DMS153 (cell line): ENCODE measurements at places on chromosomes 2 and 18.

GRCh38 chr18:31648966-31649429 is 35.4 kb downstream of the B4GALT6 start:
- no peak for DNase-seq

DNA sequence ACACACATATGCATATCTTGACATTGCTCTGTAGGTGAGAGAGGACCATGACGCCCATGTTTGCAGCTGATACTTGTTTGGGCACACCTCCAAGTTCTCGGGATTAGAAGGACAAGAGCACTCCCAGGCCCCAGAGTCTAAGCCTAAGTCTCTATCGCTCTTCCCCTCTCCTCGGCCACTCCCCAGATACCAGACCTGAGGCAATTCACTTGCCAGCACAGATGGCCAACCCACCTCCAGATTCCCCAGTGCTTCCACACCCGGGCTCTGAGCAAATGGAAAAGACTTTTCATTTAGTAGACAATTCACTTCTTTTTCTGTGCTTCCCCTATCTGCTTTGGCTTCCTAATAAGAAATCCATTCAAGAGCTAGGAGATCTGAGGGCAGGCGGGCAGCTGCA is 32.9 kb downstream of the EHD3 start:
- no peak for DNase-seq

DNA sequence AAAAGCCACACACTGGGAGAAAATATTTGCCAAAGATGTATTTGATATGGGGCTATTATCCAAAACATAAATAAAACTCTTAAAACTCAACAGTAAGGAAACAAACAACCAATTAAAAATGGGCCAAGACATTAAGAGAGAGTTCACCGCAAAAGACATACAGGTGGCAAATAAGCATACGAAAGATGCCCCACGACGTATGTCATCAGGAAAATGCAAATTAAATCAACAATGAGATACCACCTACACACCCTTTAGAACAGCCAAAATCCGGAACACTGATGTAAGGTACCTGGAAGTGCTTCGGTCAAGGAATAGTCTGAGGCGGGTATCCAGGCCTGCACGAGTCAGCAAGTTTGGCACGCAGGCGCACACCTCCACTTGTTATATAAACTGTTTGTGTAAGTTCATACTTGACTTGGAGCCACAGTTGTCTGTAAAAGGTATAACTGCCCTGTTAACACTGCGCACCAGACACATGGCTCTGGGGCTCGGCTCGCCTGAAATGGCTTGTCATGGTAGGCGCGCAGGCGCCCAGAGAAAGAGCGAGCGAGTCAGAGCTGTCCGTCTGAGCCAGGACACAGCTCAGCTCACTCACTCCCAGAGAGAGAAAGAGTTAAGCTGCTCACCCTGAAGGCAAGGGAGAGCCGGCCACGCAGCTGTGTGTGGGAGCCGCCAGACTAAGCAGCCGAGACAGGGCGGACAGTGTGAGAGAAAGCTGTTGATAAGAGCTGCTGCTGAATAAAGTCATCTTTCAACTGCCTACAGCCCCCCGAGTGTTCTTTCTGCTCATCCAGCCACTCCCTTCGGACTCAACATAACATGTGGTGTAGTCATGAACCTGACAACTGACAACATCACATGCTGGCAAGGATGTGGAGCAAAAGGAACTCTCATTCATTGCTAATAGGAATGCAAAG is 87.3 kb downstream of the HNRNPLL start:
- DNase-seq: no peak

DNA sequence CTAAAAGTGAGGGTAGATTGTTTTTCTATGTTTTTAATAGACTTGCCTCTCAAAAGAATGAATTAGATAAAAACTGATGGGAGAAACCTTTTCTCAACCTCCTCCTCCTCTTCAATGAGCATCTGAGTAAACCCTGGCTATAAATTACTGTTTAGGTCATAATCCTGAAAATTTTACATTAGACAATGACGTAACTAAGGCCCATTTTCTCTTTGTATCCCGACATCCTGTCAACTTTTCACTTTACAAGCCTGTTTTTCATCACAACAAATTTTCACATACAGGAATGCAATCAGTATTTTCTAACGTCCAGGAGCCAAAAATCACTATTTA is 1.3 kb downstream of the SPIRE1 start:
- DNase-seq: no peak

- DNase-seq: no peak
These were observed 51.9 kb downstream of the TET3 start for GRCh38 chr2:74036450-74037195.

- no peak for DNase-seq
These were observed 215.2 kb downstream of the TGIF1 start for GRCh38 chr18:3665204-3665603.

- DNase-seq: no peak
These were observed 168.7 kb upstream of the NCK2 start for GRCh38 chr2:105576050-105576439.

DNA sequence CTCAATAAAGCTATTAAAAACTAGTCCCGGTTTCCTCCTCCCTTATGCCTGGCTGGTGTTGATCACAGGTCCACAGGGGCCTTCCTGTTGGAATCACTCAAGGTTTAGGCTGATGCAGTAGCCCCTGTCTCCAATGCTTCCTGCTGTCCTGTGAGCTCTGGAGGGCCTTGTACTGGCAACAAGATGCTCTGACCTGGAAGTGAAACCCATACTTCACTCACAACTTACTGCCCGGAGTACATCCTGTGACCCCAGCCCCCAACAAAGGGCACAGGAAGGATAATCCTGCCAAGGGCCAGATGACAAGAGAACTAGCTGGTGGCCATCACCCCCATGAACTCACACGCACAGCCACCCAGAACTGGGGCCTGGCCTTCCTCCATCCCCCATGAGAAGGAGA is 50.3 kb downstream of the ZBTB7C start:
- DNase-seq: no peak

DNA sequence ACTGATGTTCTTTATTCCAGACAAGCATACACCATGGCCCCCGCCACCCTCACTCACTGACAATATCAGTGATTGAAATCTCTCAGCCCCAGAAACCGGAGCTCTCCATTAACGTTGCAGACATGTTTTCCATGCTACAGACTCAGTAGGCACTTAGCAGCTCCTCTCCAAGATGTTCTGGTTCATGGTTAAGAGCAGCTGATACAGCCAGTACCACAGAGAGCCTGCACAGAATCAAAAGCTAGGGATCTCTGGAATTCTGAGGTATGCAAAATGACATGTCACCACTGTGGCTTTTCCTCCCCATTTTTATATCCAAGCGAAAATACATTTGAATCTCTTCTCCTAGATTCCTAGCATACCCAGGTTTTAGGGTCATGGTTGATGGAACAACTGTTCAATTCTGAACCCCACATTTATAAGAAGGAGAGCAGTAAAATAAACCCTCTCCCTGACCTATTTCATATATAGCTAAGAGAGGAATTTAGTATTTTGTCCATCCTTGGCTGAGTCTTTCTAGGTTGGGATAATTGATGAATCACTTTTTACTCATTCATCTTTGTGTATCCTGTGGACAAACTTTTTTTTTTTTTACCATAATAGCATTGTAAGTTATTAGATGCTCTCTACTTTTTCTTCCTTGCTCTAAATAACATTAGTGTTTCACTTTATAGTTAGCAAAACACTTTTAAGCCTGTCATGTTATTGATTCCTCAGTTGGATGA is 488.4 kb upstream of the PIK3C3 start:
- DNase-seq: no peak

DNA sequence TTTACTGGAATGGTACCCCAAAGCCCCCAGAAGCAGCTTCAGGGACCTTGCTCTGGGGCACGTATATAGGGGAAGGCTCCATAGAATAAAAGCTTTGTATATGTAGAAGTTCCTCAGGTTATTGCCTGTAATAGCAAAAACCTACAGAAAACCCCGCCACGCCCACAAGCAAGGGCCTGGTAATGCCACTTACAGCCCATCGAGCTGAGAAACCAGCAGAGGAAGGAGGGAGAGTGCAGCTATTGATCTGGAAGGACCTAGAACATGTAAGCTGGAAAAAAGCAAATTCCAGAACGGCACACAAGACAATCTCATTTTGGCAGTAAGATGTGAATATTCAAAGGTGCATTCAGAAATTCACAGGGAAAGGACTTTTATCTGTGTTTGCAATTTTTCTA is 15.8 kb downstream of the HS1BP3 start:
- no peak for DNase-seq

DNA sequence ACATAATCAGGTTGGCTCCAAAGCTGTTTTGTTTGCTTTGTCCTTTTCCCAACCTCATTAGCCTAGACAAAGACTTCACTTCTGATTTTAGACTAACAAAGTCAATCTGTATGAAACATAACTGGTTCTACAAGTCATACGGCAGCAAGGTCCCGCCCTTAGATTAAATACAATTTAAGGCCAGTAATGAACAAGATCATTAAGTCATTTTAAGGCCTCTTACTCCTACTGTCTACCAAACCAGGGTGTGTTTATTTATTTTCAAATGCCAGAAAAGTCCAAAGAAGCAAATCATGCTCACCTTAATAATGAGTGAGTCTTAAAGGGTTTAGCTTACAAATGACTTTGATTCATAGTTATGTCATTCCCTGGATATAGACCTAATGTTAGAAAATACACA is 148.4 kb upstream of the ACVR2A start:
- DNase-seq: peak; percentile 59

DNA sequence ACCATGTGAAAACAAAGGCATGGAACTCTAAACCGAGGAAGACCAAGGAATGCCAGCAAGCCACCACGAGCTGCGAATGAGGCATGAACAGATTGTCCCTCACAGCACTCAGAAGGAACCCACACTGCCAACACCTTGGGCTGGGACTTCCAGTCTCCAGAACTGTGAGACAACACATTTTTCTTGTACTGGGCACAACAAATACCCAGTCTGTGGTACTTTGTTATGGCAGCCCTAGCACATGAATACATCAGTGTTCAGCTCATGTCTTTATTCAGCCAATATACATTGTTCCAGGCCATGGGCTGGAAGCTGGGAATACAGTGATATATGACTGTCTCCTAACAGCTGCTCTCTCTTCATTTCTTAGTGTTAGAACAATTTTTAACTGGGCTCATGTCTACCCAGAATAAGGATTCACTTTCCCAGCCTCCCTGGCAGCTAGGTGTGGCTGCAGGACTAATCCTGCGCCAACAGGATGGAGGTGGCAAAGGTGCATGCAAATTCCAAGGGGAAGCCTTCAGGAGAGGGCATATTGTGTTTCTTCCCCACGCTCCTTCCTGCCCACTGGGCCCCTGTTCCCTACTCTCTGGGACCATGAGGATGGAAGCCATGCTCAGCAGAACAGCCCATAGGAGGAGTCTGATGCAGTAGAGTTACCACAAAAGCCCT is 59.6 kb downstream of the STPG4 start:
- DNase-seq: no peak

DNA sequence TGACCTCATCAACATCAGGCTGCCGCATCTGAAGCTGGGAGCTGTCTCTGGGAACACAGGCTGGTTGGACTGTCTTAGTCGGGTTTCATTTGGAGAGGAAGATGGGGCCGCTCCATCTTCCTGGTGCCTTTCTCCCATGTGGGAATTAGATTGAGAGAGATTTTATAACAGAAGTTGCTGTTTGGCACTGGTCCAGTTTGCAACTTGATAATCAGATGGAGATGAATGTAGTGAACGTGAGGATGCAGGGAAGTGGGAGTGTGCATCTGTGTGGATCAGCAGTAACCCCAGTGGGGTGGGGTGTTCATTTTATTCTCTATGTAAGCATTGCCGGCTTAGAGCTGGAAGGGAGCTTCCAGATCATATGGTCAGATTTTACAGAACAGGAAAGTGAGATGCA is 250.9 kb downstream of the DCDC2C start:
- no peak for DNase-seq

- peak; percentile 60 for DNase-seq
These were observed 3.5 kb upstream of the BCL2 start for GRCh38 chr18:63322908-63323634.

DNA sequence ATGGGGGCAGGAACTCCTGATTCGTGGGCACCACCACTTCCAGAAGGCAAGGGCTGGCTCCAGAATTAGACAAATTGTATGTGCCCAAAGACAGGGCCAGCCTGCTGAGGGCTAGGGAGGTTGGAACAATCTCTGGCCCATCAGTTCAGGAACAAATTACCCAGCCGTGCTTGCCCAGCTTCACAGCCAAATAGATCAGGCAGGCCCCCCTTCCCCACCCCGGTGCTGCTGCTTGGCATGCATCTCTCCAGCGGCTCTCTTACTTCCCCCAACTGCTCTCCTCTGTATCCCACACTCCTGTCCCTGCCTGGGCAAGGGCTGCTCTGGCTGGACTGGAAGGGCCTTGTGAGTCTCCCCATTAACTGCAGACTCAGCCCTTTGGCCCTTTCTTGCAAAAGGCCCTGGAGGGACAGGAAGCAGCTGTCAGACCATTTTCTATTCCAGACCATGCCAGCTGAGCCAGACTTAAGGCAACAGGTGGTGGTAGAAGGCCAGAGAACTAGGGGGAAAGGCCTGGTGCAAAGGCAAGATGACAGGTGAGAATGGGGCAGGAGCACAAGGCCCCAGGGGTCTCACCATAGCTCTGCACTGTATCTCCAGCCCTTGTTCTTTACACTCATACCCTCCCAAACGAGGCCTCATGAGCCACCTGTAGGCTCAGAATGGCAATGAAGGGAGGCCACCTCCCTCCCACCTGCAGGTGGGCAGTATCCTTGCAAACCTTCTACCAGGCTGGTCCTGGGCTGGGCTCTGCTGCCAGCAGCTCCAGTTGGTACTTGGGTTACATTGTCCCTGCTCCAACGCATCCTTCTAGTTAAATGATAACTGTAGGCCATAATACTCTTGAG is 30.7 kb upstream of the ACAA2 start:
- no peak for DNase-seq

DNA sequence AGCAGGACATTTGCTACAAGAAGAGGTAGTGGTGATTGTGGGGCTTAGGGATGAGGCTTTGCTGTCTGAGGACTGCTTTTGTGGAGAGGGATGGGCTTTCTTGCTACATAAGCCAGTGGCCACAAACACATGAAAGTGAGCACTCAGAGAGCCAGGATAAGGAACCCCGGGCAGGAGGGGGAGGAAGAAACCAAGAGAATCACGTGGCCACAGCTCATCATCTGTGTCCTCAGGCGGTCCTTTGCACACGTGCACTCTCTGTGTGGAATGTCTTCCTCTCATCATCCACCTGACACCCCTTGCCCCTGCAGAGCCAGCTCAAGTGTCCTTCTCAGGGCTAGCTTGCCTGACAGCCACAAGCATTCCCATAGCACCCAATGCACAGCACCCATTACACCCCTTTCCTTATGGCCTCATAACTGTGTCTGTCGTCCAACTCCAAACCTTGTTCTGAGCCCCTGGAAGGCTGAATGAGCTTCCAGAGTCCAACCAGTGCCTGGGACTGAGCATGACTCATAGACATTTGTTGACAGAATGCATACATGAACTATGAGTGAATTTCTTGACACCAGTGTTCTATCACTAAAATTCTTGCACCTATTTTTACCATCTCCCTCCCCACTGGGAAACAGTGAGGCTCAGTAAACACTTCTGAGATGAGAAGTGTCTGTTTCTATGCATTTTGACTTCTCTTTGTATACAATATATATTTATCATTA is 398.3 kb downstream of the ALK start:
- DNase-seq: no peak
